ENCODE measurements at places on chromosomes 13 and 19.

DNA sequence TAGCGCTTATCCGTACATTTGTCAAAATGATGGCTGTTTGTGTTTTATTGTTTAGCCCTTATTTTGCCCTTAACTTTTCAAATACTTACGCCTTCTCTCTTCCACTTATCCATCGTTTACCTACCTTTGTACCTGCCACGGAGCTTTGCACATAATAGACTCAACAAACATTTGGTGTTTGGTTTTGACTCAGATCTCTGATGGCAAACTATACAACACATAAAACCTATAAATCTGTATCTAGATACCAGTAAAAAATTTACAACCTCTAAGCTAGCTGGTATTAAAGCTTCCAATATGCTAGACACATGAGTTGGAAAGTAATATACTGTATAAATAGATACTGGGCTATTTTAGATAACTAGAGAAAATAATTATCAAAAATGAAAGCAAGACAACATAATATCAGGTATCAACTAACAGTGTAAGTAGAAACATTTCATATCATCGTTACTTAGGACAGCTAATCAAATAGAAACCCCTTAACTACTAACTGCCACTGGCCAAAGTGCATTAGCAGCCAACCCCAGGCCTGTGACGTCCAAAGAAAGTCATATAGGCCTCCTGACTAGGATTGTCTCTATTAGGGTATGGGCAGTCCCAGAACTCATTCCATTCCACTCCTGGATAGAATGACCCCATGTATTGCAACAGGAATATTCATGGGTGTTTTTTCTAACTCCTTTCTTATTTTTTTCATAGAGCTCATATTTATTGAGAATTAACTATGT, 53.8 kb downstream of the KCTD12 start:
- no peak for DNase-seq

DNA sequence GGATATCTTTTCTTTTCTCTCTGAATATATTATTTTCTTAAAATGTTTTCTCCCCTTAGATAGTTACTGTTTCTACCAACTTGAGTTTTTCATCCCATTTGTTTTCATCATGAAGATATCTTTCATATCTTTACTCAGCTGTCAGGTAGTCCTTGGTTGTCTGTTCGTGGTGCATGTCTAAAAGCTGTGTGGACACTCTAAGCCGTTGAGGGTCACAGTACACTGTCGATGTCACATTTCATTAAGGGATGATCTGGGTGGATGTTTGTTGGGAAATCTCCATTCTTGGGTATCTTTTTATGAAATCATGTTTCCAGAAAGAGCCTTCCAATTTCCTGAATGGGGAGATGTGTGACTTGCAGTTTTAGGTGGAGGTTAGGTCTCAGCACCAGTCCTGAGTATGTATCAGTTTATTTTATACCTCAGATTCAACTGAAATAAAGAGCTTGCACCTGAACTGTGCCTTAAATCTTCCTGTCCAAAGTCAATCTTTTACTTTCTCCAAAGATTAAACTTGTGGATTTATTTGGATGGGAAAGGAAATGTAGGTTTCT, 23.2 kb downstream of the ZMYM2 start:
- no peak for DNase-seq

- DNase-seq, result peak; percentile 22
These were observed 2.1 kb upstream of the PCDH8 start for GRCh38 chr13:52850396-52851136.

DNA sequence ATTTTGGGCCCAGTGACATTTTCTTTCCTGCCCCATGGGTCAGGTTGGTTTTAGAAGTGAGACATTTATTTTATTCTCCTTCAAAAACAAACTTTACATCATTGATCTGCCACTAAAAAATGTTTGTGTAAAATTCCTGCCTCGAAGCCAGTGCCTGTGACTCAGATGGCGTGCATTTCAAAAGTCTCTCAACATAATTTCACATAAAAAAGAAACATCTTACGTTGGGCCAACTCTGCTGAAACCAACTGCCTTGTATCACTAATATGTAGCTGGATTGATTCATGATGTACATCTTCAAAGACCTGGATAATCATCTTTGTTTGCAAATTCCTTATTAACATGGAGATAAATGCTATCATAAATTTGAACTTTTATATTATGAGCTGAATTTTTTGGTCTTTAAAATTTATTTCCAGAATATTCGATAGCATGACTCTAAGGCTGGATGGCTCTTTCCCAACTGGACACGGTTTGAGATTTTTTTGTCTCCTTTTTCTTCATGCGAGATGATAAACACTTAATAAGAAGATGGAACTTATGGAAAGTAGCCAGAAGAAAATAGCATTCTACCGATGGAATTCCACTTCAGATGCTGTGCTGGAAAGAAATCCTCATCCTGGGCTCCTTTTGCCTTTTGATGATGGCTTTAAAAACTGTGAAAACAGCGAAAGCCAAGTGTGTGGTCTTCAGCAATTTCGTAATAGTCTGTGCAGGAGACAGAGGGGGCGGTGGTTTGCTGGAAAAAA, 420.5 kb downstream of the FGF9 start:
- DNase-seq, result no peak

GRCh38 chr19:47309038-47309437, 623 bp upstream of the C5AR1 start:
- no peak for DNase-seq

- no peak for DNase-seq
These were observed 590.1 kb upstream of the SLC10A2 start for GRCh38 chr13:103656311-103656710.

- no peak for DNase-seq
These were observed 4.6 kb upstream of the PRKCG start for GRCh38 chr19:53877361-53877766.

DNA sequence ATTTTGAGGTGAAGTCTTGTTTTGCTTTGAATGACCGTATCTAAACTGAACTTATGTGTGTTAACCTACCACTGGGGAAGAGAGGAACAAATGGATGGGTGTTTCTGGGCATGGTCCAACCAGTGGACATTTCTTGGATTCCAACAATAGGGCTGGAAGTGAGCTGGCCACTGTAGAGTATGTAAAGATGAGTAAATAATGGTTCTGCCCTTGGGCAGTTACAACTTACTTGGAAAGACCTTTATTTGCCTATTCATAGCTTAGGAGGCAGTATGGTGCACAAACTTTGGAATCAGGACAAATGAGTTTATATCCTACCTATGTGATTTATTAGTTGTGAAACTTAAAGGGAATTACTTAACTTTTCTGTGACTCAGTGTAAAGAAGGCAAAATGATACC, 429.5 kb downstream of the HS6ST3 start:
- no peak for DNase-seq

DNA sequence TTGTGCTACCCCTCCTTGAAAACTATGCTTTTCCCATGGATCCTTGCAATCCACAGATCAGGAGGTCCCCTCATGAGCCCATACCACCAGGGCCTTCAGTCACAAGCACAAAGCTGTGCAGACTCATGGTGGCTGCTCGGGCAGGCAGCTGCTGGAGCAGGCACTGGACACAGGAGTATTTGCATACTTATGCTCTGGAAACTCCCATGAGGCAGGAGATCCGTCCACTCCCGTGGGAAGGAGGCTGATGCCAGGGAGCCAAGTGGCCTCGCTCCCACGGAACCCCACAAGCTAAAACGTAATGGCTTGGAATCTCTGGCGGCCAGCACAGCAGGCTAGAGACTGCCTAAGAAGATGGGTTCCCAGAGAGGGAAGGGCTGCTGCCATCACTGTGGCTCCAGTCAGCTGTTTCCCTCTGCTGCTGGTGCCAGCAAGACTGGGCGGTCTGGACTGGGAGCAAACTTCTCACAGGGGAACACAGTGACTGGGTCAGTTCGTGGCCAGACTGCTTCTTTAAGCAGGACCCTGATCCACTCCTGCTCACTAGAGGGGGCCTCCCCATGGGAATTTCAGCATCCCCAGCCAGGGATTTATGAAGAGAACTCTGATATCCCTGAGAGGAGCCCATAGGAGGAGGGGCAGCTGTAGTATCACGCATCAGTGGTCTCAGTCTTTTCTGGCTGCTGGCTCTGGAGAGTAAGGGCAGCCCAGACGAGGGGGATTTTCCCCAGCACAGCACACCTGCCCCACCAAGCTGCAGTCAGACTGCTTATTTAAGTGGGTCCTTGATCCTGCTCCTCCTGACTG, 370.3 kb upstream of the ATXN8OS start:
- no peak for DNase-seq

- peak; percentile 44 for DNase-seq
These were observed 10.4 kb upstream of the TYK2 start for GRCh38 chr19:10390652-10391286.

DNA sequence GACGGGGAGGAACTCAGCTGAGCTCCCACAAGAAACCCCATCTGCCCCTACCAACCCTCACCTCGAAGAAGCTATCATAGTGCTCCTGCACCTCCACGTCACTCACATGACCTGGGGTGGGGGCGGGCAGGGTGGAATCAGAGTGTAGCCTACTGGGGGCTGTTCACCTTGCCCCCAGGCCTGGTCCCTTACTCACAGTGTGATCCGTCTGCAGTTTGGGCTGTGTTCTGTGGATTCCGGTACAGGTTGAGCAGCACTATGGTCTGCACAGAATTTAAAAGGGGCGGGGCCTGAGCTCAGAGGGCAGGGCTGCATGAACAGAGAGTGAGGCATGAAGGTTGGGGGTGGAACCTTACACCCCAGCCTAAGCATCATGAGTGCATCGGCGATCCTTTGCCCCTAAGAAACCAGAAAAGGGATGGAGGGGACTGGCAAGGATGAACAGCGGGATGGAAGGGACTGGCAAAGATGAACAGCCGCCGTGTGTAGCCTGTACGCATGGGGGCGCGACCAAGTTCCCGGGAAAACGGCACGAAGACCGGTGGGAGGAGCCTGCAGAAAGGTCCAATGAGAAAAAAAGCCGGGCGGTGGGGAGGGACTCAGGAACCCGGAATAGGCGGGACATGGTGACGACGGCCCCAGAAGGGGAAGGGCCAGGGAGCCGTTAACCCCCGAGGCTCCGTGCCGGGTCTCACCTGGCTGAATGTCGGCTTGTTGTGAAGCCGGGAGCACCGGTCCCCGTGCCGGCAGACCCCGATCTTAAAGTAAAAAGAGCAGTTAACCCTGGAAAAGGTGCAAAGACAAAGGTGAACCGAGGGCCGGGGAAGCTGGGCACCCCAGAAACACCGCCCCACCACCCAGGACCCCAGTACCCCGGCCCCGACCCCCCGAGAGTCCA, 539 bp downstream of the U2AF1L4 start:
- DNase-seq, result peak; percentile 90

GRCh38 chr13:28531077-28531844, 36.3 kb upstream of the FLT1 start:
- no peak for DNase-seq

DNA sequence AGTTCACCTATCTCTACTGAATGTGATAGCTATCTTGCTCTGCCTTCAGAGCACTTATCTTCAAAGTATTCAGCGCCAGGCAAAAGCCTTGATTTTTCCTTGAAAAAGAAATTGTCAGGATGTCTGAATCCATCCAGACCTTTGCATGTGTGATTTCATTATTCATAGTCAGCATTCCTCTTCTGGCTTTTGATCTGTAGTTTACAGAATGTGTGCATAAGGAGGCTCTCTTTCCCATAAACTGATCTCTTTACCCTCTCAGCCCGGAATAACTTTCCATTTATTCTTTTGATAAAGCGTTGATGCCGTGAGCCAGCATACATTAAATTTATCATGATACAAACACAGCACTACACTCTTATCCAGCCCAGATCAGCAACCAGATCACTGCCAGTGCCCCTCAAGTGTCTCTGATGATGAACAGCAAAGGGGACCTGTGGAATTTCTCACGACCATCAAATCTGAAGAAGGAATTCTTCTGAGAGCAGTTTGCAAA, 130.8 kb downstream of the DNAJC15 start:
- no peak for DNase-seq

GRCh38 chr13:91882918-91883317, 484.5 kb downstream of the GPC5 start:
- no peak for DNase-seq

DNA sequence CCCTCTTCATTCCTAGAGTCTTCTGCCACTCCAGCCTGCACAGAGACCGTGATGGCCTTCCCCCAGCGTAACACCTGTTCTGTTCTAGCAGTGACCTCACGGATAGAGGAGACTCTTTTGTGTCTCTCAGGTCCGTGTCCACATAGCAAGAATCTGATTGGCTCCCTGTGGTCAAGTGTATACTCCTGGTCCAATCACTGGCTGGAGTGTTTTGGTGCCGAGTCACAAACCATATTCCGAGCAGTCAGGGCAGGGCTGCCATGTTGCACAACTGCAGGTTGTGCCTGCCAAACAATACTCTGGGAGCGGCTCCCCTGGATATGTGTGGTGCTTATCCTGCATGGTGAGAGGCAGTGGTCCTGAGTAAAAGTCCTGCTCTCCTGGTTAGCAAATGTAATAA, 402.4 kb downstream of the KCNRG start:
- DNase-seq, result no peak

DNA sequence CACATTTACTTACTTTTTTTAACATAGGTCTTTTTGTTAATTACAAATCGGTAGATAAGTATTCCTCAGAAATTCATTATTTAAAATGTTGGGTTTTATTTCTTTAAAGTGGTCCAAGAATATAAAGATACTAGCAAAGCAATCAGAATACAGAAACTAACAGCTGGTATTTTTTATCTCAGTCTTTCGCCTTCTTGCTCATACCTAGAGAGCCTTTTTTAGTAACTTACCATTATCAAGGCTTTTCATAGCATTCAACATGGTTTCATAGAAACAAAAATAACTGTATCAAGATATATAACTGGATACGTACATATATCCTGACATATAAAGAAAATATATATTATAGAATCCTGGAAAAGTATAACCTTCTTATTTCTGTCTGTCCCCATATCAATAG, 227.8 kb upstream of the MIR17HG start:
- no peak for DNase-seq
